NCI-H2081 treated with DMSO at 0.1 percent for 48 hours (cell line): ENCODE measurements at places on chromosomes 13 and 19.

- no peak for DNase-seq
These were observed 6.2 kb upstream of the USP12 start for GRCh38 chr13:27177852-27178251.

- DNase-seq: no peak
These were observed 70.2 kb downstream of the KLF2 start for GRCh38 chr19:16394681-16395375.

GRCh38 chr13:71597150-71597549 is 269.9 kb downstream of the DACH1 start:
- DNase-seq: no peak

- no peak for DNase-seq
These were observed 3.4 kb downstream of the PNKP start for GRCh38 chr19:49863935-49864320.

DNA sequence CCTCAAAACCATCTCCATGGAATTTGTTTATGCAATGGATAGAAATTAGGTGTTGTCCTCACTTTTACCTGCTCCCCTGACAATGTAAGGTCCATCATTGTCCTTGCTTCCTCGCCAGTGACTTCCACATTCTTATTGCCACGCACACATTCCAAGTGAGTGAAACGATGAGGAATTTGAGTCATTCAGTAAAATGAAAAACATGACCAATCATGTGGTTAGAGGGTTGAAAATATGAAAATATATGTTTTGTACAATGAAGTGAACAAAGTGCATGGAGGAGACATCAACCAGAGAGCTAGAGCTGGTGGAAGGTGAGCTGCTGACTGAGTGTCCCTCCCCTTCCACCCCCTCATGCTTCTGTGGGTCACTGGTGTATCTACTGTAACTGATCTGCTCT is 91.7 kb downstream of the ATP8A2 start:
- no peak for DNase-seq

DNA sequence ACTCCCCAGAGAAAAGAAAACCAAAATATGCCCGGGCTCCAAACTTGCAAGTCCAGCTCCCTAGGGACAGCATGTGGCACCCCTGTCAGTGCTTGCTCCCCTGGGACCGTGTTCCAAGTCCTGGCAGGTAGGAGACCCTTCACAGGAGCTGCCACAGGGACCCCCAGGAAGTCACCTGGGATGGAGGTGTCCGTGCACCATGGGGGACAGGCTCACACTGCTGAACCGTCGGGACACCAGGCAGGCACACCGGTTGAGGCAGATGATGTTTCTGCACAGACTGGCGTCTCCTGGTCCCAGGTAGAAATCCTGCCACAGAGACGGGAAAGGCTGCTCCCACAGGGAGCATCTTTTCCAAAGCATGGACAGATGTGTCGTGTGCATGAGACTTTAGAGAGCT is 11.7 kb upstream of the PROZ start:
- DNase-seq: no peak

- DNase-seq: no peak
These were observed 854 bp downstream of the RNASEH2B start for GRCh38 chr13:50910485-50910805.
